CD4-positive, alpha-beta T cell treated with Interleukin-6 at 100 ng/mL for 8 hours (primary cell): ENCODE measurements at places on chromosomes 5 and 9.

DNA sequence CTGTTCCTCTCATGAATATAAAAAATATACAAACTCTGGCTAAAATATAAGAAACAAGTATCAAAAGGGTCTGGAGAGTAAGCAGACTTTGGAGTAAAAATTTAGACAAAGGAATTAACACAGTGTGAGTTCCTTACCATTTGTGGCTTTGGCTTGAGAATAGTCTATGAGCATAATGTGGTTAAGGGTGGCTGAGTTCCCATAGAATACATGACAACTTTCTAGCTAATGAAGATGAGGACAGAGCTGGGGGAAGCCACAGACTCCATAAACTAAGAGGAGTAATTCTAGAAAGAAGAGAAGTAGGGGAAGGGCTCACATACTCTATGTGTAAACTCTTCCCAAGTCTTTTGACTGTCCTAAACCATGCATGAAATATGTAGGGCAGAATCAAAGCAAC, 79.4 kb downstream of the CAAP1 start:
- DNase-seq, result no peak

GRCh38 chr5:83745816-83746215, 25.2 kb upstream of the HAPLN1 start:
- DNase-seq, result no peak

- no peak for DNase-seq
Observed at GRCh38 chr5:154850255-154851062, at the start of gene FAXDC2. FAXDC2 (minus strand) TSS chr5:154850603; CDS start chr5:154838178, 12,425 bp downstream.

DNA sequence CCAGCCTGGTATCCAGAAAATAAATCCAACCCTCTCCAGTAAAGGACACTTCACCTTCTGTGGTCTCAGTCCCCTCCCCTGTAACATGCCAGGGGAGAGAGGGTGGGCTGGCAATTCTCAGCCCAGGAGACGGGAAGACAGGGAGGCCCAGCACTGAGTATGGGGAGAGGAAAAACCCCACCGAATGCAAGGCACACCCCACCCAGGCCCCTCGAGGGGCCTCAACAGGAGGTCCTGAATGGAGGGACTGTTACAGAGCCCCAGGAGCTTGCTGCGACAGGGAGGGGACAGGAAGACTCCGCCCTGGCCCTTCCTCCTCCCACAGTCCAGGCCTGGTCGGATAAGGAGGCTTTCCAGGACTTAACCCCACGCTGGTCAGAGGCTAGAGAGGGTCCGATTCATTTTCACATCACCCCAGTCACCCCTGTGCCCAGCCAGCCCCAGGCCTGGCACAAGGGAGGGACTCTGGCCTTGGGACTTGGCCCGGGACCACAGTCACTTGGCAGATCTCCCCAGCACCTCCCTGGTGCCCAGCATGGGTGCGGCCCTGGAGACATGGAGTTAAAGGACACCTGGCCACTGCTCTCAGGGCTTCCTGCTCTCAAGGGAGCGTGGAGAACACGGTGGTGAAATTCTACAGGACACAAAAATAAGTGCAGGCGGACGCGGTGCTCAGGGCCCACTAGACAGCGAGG, 44.9 kb upstream of the STXBP1 start:
- no peak for DNase-seq

GRCh38 chr9:128706045-128706444, 3.7 kb downstream of the PKN3 start:
- DNase-seq, result no peak

- no peak for DNase-seq
Observed at GRCh38 chr5:172602783-172603231, 38.3 kb upstream of the NEURL1B start.

- no peak for DNase-seq
Observed at GRCh38 chr5:167643631-167644280, 647.7 kb upstream of the WWC1 start.

DNA sequence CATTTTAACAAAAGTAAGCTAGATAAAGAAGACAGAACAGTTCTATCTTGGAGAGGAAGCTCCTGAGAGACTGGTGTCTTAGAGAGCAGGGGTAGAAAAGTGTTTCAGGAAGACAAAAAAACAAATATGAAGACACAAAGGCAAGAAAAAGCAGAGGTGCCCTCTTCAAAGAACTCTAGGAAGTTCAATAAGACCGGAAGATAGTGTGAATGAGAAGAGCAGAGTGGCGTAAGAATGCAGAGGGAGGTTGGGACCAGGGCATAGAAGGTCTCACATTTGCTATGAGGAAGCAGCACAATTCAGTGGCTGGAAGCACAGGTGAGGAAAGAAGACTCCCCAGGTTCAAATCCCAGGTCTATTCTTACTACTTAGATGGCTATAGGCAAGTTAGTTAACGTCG, 22.6 kb downstream of the TMEM245 start:
- peak; percentile 24 for DNase-seq

GRCh38 chr5:167773668-167774301, 517.7 kb upstream of the WWC1 start:
- DNase-seq, result no peak

DNA sequence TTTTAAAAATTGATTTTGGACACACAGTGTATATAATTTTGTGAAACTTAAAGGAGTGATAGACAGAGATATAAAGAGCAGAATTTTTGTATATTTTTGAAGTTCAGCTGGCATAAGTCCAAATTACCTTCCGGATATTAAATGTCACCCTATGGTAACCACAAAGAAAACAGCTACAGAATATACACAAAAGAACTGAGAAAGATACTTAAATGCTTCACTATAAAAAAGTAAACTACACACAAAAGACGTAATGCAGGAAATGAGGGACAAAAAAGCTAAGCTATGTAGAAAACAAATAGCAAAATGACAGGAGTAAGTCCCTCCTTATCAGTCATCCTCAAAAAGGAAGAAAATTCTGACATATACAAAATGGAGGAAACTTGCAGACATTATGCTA, 29.4 kb downstream of the HACD4 start:
- peak; percentile 4 for DNase-seq

DNA sequence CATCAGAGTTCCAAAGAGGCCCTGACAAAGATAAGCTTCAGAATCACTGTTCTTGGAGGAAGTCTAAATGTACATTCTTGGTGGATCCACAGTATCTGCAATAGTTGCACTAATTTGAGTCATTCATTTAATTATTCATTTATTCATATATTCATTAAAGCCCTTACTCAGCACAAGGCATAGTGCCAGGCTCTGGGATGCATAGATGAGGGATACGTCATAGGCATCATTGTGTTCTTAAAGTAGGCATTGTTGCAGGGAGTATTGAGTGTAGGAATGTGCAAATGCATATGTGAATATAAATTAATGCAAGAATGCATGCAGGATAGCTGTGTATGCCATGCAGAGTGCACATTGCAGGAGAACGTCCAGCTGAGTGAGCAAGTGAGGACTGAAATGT, 100.7 kb downstream of the DRD1 start:
- no peak for DNase-seq

GRCh38 chr9:108142504-108143201, 653.1 kb upstream of the KLF4 start:
- DNase-seq, result no peak

- no peak for DNase-seq
Observed at GRCh38 chr9:105475302-105475701, 27.5 kb downstream of the FSD1L start.

- peak; percentile 69 for DNase-seq
Observed at GRCh38 chr5:132426525-132427138, 57.1 kb downstream of the SLC22A5 start.

DNA sequence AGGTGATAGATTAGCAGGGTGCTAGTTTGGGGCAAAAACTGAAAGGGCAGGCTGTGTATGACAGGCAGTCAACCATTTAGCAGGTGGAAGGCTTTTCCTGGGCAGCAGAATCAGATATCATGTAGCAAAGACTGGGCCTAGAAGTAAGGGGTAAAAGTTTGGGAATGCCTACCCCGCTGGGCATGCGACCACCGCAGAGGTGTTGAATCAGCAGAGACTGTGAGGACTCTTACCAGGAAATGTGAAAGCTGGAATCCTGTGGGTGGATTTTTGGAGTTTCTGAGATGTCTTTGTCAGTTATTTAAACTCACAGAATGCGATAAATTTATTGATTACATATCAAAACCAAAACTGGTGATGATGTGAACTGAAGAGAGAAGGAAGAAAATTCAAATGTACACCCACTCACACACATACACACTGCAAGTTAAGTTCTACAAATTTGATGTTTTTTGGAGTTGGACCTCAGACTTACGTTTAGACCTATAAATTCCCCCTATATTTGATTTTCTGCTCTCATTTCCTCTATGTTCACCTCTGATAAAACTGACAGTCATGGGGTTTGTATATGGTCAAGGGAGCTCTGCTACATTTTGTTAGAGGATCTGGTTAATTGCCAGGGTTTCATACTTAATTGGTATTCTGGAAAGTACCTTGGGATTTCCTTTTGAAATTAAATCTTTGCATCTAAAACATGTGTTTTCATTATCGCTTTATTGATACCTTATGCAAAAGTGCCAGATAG, 333.6 kb downstream of the CSNK1G3 start:
- no peak for DNase-seq

DNA sequence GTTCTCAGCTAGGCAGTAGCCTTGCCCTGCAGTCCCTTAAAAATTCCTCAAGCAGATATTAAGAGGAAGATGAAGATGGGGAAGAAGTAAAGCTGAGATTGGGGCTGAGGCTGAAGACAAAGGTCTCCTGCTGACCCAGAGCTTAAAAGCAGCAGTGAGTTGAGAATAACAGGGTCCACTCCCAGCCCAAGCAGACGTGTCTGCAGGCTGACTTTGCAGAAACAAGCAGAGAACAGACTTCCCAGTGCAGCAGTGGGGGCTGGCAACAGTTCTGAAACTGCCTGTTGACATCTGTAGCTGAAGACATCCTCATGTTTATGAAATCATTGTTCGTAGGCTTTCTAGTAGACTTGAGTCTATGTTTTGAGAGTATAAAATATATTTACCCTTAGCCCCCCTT, 1.1 kb downstream of the CTXN3 start:
- DNase-seq, result no peak

DNA sequence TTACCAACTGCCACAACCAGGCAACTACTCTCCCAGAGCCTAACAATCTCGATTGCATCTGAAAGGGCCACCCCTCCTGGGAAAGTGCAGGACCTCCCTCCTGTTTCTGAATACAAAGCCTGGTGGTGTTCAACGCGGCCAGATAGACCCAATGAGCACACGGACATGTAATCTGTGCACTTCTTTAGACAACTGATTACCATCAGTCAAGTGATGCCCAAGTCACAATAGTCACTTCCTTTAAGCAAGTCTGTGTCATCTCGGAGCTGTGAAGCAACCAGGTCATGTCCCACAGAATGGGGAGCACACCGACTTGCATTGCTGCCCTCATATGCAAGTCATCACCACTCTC, 739 bp downstream of the C9orf72 start:
- DNase-seq, result peak; percentile 62

GRCh38 chr5:149549461-149550267, 1.6 kb downstream of the CSNK1A1 start:
- peak; percentile 26 for DNase-seq

GRCh38 chr5:35393901-35394300, 163.6 kb upstream of the PRLR start:
- DNase-seq, result no peak

DNA sequence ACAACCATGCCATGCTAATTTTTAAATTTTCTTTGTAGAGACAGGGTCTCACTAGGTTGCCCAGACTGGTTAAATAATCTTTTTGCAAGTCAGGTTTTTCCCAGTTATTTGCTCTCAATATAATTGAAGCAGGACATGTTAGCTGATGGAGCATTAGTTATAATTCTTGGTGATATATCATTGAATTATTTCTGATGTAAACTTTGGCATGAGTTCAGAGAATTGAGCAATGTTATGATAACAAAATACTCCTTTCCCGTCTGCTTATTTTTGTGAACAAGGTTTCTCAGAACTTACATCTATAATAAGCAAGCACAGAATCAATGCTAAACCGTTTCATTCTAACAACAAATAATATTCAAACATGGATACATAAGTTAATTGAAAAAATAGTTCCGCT, 37.8 kb downstream of the BHMT start:
- no peak for DNase-seq

GRCh38 chr9:133606708-133607025, 2.5 kb downstream of the FAM163B start:
- DNase-seq, result no peak

DNA sequence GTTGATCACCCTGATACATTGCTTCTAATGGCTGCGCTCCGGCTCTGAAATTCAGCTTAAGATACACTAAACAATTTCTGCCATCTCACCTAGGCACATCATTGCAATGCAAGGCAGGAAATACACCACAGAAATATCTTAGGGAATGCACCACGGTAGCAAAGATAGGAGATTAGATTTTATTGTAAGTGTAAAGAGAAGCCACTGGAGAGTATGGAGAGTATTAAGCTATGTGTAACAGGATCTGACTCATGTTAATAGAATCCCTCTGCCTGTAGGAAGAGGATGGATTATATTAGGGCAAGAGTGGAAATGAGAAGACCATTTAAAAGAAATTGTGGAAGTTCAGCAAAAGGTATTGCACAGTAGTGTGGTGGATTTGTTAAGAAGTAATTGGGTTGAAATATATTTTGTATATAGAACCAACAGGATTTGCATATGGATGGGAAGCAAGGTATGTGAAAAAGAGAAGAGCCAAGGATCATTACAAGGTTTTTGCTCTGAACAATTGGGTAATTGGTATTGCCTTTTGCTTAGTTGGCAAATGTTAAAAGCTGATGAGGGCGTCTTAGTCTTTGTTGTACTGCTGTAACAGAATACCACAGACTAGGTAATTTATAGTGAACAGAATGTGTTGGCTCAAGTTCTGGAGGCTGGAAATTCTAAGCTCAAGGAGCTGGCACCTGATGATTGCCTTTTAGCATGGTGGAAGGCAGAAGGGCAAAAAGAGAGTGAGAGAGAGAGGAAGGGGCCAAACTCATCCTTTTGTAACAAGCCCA, 636.1 kb downstream of the PSAT1 start:
- DNase-seq, result no peak

GRCh38 chr5:14781106-14781505, 90.5 kb downstream of the ANKH start:
- DNase-seq, result no peak

- no peak for DNase-seq
Observed at GRCh38 chr9:81653240-81653639, 36.1 kb downstream of the TLE1 start.
